ENCODE measurements at places on chromosomes 16 and 17.

DNA sequence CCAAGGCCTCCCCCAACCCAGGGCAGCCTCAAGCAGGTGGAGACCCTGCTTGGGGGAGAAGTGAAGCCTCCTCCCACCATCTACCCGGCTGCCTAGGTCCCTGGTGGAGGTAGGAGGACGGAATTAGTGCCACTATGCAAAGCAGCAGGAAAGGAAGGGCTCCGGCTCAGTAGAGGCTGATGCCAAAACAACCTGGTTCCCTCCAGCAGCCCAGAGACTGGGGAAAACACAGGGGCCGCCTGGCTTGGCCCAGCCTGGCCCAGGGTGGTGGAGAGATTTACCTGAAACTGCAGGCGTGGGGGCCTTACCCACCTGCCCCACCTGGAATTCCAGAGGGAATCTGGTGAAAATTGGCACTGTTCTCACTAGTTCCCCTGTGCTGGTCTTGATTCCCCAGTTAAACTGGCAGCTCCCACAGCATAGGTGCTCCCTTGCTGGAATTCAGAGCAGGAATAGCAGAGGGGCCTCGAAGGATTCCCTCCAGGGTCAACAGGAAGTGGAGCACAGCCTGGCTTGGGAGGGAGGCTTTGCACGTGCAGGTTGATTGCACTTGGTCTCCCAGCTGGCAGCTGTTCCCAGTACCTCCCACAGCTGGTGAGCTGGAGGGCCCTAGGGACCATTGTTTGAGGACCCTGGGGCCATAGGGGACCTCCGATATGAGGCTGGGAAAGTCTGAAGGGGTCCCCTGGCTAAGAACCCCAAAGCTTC is 4.5 kb downstream of the CD79B start:
- DNase-seq = no peak

DNA sequence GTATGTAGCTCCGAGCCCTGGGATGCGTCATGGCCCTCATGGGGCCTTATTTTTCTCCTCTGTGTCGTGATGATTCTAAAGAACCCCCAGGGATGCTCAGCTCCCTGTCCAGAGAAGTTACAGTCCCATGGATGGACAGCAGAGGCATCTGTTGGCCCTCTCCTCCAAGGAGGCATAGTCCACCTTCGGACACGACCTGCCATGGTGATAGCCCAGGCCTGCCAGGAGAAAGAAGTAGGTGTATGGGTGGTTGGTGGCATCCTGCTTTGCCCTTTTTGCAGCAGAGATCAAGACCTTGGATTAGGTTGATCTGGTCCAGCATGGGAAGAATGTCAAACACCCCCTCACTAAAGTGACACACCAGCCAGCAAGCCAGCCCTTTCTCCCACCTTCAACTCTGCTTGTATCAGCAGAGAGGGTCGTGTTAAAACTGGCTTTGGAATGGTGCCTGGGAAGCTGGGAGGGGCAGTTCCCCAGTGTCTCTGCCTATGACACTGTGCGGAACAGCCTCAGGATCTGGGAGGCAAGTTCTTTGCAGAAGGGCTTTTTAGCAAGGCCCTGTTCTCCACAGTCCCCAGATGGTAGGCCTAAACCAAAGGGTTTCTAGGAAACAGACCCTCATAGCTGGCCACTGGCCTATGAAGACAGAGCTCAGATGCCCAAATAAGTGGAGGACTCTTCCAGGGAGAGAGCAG is 259.9 kb upstream of the RPL38 start:
- DNase-seq = no peak

GRCh38 chr17:13114601-13115031 is 96.8 kb upstream of the ELAC2 start:
- DNase-seq = no peak

- no peak for DNase-seq
Observed at GRCh38 chr17:14228903-14229302, 7.8 kb downstream of the CDRT15 start.

GRCh38 chr16:84183911-84184591 is 2.8 kb downstream of the TAF1C start:
- peak; percentile 17 for DNase-seq

- no peak for DNase-seq
Observed at GRCh38 chr17:47719411-47720152, 13.5 kb upstream of the TBX21 start.

- DNase-seq = peak; percentile 34
Observed at GRCh38 chr17:61318684-61319098, 81.0 kb upstream of the TBX2 start.

DNA sequence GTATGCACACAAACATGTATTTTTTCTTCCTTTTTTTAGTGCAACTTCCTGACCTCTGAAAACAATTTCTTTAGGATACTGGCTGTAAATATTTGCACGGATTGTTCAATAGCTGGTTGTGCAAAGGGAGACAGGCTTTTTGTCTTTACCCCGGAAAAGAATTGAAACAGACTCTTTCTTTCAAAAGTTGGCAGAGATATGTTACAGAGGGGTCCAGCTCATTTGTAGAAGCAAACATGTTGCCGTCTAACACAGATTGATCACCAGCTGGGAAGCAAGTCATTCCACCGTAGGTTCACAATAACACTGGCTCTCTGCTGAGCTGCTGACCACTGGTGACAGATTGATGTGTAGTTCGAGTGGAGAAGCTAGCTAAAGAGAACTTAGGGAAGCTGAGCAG is 130.9 kb downstream of the STX8 start:
- DNase-seq = peak; percentile 30

DNA sequence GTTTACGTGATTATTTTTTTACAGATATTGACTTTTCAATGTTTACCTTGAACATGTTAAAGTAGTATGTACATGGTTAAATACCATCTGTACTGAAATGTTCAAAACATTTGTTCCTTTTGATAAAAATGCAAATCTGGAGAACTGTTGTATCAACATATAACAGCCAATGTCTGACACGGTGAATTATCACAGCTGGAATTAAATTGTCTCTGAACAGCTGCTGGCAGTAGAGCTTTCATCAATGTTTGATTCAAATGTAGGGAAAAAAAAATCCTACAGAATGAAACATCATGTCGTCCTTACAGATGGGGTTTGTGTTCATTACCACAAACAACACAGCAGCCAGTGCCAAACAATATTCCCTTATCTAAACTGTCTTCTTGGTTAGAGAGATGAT is 79.9 kb downstream of the TOX3 start:
- peak; percentile 58 for DNase-seq

GRCh38 chr16:50252082-50252611 is 14.2 kb upstream of the ADCY7 start:
- DNase-seq = no peak

DNA sequence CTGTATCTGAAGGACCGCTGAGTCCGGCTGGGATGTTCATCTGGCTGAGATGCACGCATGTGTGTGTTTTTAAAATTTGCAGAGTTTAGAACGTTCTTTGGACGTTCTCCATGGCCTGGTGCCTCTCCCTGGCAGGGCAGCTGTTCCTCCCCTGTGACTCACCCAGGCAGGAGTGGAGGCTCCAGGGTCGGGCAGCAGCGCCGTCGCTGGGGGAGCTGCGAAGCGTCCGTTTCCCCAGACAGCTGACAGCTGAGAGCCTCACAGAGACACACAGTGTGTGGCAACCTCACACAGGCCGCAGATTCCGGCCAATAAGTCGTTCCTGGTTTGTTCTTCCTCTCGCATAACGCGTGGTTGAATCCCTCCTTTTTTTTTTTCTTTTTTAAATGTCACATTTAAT is 80.6 kb downstream of the OR1D5 start:
- peak; percentile 74 for DNase-seq

- peak; percentile 60 for DNase-seq
Observed at GRCh38 chr17:60036796-60037677, 41.7 kb downstream of the HEATR6 start.

DNA sequence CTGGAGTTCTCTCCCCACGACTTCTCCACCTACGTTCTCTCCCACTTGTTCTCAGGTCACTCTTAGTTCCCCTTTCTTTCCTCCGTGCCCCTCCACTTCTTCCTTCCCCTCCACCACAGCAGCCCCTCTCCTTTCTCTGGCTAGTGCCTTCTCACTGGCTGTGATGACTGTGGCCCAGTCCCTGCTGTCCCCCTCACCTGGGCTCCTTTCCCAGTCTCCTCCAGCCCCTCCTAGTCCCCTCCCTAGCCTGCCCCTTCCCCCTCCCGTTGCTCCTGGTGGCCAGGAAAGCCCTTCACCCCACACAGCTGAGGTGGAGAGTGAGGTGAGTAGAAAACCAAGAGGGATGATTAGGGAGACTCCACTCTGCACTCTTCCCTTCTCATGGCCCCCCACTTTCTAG is 3.4 kb downstream of the COA3 start:
- DNase-seq = no peak

DNA sequence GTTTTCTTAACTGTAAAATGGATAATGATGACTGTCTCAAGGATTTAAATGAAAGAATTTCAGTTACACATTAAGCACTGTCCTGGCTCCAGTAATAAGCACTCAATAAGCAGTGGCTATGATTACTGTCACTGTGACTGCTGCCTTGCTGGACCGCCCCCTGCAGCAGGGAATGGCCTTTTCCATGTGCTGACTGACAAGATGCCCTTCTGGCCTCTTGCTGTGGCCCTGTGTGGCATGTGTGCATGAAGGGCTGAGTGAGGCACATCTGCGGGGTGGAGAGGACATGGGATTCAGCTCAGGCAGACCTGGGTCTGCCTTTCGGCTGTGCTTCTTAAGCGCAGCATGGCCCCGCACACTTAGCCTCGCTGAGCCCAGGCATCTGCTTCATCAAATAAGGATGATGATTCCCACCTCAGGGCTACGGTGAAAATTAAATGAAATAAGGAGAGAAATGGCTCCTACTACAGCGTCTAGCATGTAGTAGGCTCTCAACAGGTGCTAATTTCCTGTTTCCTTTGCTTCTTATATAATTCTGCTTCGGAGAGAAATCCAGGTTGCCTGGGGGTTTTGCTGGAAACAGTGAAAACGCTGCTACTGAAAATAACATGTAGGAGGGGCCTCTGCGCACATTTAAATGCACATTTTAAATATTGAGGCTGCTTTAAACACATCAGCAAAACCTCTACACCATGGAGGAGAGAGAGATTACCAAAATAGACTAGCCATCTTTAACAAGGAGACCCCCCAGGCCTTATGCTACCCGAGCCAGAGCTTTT is 183.9 kb downstream of the PARN start:
- no peak for DNase-seq

GRCh38 chr16:29643596-29643995 is 19.5 kb upstream of the SPN start:
- no peak for DNase-seq

GRCh38 chr17:50682938-50683337 is 24.8 kb downstream of the ANKRD40 start:
- DNase-seq = no peak

DNA sequence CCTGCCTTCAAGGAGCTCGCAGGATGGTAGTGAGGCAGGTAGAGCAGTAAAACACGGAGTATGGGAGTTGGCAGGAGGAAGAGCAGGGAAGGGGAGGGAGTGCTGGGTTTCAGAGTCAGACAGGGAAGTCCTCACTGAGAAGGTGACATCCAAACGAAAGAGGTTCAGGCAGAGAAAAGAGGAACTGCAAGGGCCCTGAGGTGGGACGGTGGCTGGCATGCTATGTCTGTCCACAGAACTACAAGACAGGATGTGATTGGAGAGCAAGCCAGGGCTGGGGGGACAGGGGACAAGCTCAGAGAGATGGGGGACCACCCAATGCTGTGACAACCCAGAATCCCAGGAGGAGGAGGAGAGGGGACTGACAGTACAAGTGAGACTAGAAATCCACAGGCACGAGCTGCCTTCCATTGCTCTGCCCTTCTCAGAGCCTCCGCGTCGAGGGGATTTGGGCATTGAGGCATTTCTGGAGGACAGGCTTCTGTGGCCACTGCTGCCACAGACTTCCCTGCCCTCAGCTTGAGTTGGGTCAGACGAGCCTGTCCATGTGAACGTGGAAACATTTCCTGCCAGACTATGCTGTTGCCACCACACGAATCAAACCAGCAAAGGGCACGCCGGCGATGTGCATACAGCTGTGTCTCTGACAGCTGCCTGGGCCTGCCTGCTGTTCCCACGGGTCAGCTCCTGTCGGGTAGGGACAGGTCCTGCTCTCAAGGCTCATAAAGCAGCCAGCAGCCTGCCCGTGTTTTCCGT is 100.1 kb downstream of the RAB11FIP4 start:
- peak; percentile 40 for DNase-seq

GRCh38 chr17:9790316-9790715 is 1.1 kb downstream of the DHRS7C start:
- no peak for DNase-seq

DNA sequence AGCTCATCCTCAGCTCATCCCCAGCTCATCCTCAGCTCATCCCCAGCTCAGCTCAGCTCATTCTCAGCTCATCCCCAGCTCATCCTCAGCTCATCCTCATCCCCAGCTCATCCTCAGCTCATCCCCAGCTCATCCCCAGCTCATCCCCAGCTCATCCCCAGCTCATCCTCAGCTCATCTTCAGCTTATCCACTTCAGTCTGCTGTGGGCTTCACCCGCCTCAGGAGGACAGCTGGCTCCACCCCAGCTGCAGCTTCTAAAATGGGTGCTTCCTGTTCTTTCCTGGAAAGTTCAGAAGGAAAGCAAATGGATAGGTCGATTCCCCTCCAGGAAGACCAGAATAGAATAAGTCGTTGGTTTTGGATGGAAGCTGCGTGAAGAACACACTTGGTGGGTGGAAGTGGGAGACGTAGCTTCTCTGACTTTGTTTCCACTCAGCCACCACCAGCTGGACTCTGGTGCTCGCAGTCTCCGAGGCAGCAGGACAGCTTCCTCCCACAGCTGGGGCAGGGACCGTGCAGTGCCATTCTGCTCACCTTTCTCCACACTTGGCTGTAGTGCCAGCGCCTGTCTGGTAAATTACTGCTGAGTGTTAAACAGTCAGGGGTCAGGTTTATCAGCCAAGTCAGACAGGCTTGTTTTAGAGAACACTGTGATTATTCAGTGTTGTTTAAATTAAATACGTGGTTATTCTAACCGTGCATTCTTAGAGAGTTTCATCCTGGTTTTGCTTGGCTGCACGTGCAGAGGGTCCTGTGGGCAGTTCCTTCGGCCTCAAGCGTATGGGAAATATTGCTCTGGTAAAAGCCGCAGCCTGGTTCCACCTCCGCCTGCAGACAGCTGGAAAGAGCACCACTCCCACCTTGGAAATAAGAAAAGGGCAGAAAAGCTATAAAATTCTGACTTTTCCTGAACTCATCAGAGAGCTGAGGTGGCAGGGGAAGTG is 61.0 kb upstream of the CHMP6 start:
- DNase-seq = no peak

- peak; percentile 44 for DNase-seq
Observed at GRCh38 chr17:6755731-6756184, at the start of gene XAF1. Gene XAF1, plus strand, starts transcription at chr17:6756046. Its CDS starts 33 bp downstream, at chr17:6756079.

DNA sequence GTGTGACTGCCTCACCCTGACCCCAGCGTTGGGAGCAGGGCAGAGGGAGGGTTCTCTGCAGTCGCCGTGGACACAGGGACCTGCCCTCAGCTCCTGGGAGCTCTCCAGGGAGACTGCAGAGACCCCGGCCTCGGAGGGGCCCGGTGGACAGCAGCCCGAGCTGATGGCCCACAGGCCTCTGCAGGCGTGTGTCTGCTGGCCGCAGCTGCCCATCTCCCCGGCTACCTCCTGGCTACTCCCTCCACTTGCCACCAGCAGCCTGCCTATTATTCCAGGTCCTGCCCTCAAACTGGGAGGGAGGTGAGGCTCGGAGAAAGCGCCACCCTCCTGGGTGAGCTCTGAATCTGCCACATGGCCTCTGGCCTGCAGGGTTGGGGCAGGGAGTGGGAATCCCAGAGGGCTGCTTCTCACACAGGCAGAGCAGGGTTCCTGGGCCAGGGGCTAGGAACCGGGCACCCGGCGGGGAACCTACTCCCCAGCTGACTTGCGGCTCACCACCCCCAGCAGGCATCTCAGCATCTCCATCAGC is 7.2 kb downstream of the SLC16A5 start:
- DNase-seq = no peak

Measured in pons (tissue), 1 donor.